ENCODE measurements at places on chromosomes 7 and 10.

DNA sequence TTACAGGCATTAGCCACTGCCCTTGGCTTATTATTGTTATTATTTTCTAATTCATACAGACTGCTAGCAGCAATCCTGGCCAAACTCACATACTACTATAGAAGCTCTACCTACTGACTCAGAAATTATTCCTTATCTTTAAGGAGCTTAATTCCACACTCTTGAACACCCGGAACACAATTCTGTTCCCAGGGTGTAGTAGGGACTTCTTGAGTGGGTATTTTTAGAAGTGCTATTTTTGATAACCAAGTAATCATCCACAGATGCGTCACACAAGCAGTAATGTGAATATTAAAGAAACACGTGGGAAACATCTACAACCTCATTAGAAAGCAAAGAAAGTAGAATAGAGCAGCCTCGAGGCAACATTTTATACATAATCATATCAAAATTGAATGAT, 149.2 kb downstream of the PTEN start:
- DNase-seq = no peak

- no peak for DNase-seq
Observed at GRCh38 chr10:32950591-32951108, 7.4 kb downstream of the ITGB1 start.

- DNase-seq = no peak
Observed at GRCh38 chr7:42766782-42767423, 145.0 kb downstream of the C7orf25 start.

DNA sequence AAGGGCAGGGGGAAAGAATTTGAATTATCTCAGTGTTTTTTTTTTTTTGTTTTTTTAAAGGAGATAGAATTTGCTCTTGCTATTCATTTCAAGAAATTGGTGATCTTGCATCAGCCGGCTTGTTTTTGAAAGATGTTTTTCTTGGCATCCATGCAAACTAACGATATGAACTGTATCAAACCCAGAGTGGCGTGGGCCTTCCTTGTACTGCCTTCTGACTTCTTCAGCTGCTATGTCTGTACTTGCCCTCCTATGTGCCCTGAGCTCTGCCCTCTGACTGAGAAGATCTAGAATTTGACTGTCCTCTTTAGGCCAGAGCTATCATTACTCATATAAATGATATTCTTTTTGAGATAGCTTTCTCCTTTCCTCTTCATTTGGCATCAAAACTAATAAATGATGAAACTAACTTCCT, 183.1 kb downstream of the EXOC4 start:
- DNase-seq = peak; percentile 55

DNA sequence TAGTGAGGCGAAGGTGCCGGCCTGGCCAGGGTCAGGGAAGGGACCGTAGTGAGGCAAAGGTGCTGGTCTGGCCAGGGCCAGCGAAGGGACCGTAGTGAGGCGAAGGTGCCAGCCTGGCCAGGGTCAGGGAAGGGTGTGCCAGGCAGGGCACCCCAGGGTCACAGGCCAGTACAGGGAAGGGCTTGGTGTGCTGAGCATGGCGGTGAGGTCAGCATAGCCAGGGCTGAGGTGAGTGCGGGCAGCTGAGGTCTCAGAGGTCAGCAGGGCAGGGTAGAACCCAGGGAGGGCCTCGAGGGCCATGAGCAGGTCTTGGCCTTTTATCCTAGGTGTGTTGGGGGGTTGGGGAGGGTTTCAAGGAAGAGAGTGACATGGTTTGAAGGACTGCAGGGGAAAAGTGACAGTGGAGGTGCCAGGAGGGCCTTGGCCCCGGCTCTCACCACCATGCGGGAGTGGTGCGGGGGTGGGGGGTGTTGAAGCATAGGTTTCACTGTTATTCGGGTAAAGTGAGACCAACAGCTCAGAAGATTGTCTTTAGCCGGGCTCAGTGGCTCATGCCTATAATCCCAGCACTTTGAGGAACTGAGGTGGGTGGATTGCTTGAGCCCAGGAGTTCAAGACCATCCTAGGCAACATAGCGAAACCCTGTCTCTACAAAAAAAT, 93.3 kb downstream of the CHST15 start:
- DNase-seq = no peak

DNA sequence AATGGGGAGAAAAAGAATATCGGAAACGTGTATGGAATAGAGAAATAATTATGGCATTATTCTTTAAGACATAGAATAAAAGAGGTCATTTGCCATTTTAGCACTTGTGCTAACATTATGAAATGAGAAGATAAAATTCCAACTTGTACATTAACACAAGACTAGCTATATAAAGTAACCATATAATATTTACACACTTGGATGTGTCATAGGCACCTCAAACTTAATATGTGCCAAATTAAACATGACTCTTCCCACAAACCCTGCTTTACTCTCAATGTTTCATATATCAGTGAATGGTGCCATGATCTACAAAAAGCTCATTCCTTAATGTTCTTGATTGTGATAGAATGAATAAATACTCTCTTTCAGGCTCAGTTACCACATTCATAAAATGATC, 4.1 kb upstream of the MINDY3 start:
- DNase-seq = no peak
